ENCODE measurements at places on chromosomes 6 and 20. TPM values are rescaled to one million over a fixed set of nuclear protein-coding genes. Genes with fewer than 3 reads are reported as not detected.

GRCh38 chr6:77474286-77474956, 11.1 kb upstream of the HTR1B start:
- no peak for ATAC-seq

DNA sequence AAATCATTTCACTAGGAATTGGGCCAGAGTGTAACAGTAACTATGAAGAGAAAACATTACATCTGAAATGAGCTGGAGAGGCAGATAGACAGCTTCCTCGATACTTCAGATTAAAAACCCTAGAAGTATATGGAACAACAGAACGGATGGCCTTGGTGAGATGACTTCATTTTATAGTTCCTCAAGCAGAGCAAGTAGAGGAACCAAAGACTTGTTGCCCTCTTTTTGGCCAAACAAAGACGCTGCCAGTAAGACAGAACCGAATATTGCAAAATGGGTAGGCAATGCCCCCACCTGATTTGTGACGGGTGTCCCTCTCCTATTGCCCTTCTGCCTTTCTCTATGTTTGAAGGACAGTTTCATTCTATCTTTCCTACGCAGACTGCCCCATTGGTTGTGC, 53.5 kb downstream of the AGPAT4 start:
- ATAC-seq = no peak

DNA sequence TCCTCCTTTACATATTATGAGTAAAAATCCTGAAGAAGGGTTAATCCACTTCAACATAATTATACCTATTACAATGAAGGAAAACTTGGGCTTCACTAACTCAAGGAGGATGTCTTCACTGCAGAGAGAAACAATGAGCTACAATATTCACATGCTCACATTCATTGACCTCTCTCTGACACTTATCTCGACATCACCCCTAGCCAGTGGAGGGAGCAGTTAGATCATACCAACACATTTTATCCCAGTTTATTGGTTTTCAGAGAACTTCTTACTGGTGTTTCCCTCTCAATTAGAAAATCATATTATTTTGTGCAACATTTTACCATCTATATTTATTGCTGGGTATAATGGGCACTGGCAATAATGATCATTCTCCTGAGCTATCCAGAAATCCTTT, 646.5 kb downstream of the TENT5A start:
- no peak for ATAC-seq

- ATAC-seq = no peak
Observed at GRCh38 chr6:67615796-67616195, 1019.3 kb upstream of the ADGRB3 start.

GRCh38 chr20:1660246-1660645, 2.7 kb upstream of the SIRPG start:
- no peak for ATAC-seq

GRCh38 chr6:137283940-137284810, 65.0 kb upstream of the IFNGR1 start:
- ATAC-seq = no peak

Gene GPLD1
- 1.4 TPM for total RNA-seq

Gene FOXQ1
- total RNA-seq = 10.0 TPM

Gene LTB
- total RNA-seq = 1.1 TPM

Gene TRIM31
- total RNA-seq = 0.20 TPM

Gene KCNK16
- total RNA-seq = not detected
